Right forelimb (tissue), 1 donor: ENCODE measurements at places on chromosomes 12 and 14.
A peak's percentile ranks its signal among the peaks of the same experiment; 100 is the strongest.

GRCh38 chr12:26817183-26817591 is 15.8 kb downstream of the ITPR2 start:
- DNase-seq: no peak

DNA sequence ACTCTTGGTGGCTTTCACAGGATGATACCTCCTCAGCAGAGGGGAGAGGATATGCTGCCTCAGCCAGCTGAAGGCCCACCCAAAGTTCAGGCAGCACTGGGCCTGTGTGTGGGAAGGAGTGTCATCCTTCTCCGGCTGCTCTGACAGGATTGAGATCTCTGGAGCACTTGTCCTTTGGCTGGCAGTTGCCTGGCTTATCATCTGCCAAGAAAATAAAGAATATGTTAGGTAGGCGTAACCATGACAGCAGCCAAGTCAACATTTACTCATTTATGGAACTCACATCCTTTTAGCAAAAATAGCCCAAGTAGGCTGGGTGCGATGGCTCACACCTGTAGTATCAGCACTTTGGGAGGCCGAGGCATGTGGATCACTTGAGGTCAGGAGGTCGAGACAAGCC is 68.5 kb downstream of the PPFIBP1 start:
- DNase-seq: peak; percentile 61

GRCh38 chr14:56744016-56744415 is 66.3 kb downstream of the OTX2 start:
- DNase-seq: no peak

- no peak for DNase-seq
Observed at GRCh38 chr12:51373187-51373586, 18.0 kb downstream of the GALNT6 start.

GRCh38 chr12:132537049-132537448 is 47.1 kb downstream of the FBRSL1 start:
- no peak for DNase-seq

DNA sequence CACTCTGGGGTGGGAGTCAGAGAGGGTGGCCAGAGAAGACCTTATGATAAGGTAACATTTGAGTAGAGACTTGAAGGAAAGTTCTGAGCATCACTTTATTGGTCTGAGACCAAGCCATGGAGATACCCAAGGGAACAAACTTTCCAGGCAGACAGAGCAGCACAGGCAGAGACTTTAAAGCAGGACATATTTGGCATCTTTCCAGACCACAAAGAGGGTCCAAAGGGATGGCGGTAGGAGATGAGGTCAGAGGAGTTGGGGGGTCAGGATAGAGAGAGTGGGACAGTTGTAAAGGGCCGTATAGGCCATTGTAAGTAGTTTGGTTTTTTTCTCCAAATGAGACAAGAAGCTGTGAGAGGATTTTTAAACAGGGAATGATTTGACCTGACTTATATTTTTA is 344.4 kb downstream of the SEC23A start:
- no peak for DNase-seq
